ENCODE measurements at places on chromosomes 6 and 20.

DNA sequence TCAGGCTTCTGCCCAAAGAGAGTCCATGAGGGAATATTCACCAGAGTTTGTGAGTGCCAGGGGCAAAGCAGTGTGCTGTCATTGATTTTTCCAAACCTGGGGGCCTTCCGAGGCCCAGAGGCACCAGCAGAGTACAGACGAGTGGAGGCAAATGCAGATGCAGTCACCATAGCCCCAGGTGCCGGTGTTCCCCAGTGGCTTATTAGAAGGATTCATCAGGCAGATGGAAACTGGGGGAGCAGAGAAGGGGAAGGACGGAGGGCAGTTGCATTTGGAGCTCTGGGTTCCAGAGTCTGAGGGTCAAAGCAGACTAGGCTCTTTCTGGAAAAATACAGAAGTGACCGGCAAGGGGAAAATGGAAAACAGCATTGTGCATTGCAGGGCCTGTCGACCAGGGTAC, 184.2 kb downstream of the ANKRD60 start:
- no peak for DNase-seq

- DNase-seq: no peak
Measured at GRCh38 chr20:35312318-35312717, 20.1 kb upstream of the FAM83C start.

DNA sequence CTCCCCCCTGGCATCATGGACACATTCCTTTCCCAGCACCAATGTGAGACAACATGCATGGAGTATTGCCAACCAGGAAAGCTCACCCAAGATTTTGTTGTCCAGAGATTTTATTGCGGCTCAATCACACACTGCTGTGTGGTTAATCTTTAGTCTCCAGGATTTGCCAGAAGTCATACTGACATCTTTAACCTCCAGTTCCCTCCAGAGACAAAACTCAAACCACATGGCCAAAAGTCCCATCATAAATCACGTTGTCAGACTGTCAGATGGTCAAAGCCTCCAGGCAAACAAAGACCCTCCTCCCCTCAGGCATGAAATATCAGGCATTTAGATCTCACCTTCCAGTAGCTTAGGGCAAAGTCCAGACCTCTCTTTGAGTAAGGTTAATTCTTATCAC, 97.3 kb upstream of the OPRM1 start:
- DNase-seq: no peak

DNA sequence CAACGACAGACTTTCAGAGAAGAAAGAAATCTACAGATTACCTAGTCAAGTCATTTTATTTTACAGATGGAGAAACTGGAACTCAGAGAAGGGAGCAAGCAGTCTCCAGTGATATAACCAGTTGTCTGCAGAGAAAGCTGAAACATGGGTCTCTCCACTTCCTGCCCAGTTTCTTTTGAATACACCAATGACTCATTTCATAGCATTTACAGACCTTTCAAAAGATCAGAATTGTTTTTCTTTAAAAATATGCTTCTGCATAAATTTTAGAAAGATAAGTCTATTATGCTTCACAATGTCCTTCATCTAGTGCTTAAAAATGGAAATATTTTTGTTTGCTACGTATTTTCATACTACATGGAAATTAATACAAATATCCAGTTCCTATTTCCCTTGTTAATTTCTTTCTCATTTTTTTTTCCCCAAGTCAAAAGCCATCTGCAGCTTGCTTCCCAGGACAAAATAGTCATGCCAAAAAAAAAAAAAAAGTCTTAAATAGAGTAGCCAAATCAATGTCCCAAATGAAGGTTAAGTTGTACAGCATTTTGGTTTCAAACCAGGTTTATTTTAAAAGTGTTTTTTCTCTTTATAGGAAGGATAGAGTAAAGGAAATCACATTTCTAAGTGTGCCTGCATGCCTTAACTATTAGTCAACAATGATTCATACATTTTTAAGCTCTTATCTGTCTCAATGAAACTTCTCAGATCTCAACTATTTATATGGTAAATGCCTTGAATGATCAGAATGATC, 36.9 kb downstream of the ARHGAP18 start:
- no peak for DNase-seq

- no peak for DNase-seq
Measured at GRCh38 chr6:162220876-162221275, 506.7 kb downstream of the PRKN start.

All from effector memory CD8-positive, alpha-beta T cell (primary cell).